ENCODE measurements at places on chromosomes 12 and 14. TPM values are rescaled to one million over a fixed set of nuclear protein-coding genes. Genes with fewer than 3 reads are reported as not detected.

The P2RX2 gene
- total RNA-seq: not detected

DNA sequence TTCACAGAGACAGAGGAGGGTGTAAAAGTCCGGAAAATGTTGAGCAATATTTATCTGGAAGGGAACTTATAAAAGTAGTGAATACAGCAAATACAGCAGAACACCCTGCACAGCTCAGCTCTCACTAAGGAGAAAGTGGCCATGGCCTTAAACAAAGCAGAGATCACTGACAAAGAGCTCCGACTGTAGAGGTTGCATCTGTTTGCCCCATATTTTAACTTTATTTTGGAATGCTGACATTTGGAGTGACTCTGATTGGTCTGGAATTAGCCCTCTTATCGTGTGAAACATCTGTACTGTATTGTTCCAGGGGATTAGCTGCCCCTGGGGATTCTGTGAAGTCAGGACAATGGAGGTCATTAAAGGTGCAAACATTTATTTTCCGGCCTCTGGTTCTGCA is 1275.7 kb upstream of the FLRT2 start:
- H3K4me3 ChIP-seq: no peak overlapping the region
- H3K27ac ChIP-seq: no peak overlapping the region
- peaks cover 35% of the 10 kb centered on the region for H3K4me1 ChIP-seq
- DNase-seq: no peak

- no peak overlapping the region for H3K27ac ChIP-seq
- H3K4me3 ChIP-seq: no peak overlapping the region
- peaks cover 18% of the 10 kb centered on the region for H3K4me1 ChIP-seq
- no peaks in the 10 kb centered on the region for H3K36me3 ChIP-seq
- no peaks in the 10 kb centered on the region for H3K27me3 ChIP-seq
- peak; percentile 40 for DNase-seq
These were observed 47.7 kb downstream of the SERPINA3 start for GRCh38 chr14:94659901-94660300.

GRCh38 chr14:84013424-84013823 is 1516.5 kb upstream of the FLRT2 start:
- H3K4me3 ChIP-seq: no peak overlapping the region
- no peak overlapping the region for H3K27ac ChIP-seq

DNA sequence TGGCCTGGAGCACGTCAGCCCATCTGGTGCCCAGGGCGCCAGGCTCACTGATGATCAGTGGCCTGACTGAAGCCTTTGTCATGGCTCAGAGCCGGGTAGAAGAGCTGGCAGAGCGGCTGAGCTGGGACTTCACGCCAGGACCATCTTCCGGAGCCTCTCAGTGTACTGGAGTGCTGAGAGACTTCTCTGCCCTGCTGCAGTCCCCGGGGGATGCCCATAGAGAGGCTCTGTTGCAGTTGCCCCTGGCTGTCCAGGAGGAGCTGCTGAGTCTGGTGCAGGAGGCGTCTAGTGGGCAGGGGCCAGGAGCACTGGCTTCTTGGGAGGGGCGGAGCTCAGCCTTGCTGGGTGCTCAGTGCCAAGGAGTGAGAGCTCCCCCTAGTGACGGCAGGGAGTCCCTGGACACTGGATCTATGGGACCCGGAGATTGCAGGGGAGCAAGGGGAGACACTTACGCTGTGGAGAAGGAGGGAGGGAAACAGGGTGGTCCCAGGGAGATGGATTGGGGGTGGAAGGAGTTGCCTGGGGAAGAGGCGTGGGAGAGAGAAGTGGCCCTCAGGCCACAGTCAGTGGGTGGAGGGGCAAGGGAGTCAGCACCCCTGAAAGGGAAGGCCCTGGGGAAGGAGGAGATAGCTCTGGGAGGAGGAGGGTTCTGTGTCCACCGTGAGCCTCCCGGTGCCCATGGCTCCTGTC is 2.0 kb downstream of the KHNYN start:
- peak; percentile 97 for DNase-seq
- peak overlapping the region; percentile 83 for H3K4me3 ChIP-seq
- no peaks in the 10 kb centered on the region for H3K27me3 ChIP-seq
- H3K27ac ChIP-seq: peak overlapping the region; percentile 95
- peaks cover 44% of the 10 kb centered on the region for H3K4me1 ChIP-seq
